Stimulated activated CD8-positive, alpha-beta memory T cell treated with anti-CD3 and anti-CD28 coated beads, Interleukin-2, amount 100 ng/mL, for 48 hours (primary cell): ENCODE measurements at places on chromosomes 5 and 9.

GRCh38 chr5:131406076-131406475, 142.2 kb downstream of the CDC42SE2 start:
- no peak for DNase-seq

GRCh38 chr5:180640611-180640860, 8.9 kb downstream of the FLT4 start:
- no peak for DNase-seq

DNA sequence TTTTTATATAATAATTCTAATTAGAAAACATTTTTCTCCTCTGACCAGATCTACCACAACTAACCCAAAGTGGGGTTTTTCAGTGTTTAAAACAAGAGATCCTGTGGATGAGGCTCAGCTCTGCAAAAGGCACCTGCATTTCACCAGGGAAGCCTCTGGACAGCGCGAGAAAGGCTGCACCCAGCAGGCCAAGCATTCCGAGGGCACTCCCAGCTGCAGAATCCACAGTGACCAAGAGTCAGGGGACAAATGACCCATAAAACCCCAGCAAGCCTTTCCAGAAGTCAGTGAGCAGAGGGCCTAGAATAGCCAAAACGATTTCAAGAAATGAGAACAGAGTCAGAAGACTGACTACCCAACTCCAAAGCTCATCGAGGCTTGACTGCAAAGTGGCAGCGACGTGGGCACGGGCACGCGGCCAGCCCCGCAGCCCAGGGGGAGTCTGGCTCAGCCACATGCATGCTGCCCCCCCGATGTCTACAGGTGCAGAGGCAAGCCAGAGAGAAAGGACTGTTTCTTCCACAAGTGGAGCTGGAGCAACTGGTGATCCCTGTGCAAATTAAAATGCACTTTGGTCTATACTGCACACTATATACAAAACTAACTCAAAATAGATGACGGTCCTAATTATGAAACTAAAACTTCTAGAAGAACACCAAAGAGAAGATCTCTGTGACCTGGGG, 26.2 kb downstream of the TPPP start:
- no peak for DNase-seq

GRCh38 chr9:73065439-73065838, 86.2 kb upstream of the ANXA1 start:
- no peak for DNase-seq

DNA sequence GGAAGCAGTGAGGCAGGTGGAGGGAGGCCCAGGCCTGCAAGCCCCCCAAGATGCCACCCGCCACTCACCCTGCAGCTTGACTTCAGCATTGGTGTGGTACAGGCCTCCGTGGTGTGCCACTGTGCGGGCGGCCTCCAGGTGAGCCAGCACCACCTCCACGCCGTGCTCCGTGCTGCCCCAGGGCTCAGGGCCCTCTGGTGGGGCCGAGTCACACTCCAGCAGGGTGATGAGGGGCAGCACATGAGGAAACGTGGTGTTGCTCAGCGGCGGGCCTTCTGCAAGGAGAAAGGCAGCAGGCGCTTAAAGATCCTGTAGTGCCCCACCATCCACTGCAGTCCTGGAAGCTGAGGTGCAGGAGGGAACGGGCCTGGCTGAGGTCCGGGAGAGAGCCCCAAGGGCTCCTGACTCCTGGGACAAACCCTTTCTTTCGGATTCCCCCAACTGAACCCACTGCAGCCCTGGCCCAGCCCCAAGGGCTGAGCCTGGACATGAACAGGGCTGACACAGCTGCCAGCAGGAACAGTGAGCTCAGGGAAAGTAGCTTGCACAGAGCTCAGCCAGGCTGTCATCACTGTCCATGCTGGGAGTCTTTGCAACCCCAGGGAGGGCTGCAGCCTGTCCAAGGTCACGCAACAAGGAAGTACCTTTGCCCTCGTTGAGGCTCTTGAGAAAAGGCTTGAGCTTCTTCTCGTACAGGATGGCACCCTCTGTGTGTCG, 4.7 kb upstream of the TOR2A start:
- DNase-seq, result no peak

DNA sequence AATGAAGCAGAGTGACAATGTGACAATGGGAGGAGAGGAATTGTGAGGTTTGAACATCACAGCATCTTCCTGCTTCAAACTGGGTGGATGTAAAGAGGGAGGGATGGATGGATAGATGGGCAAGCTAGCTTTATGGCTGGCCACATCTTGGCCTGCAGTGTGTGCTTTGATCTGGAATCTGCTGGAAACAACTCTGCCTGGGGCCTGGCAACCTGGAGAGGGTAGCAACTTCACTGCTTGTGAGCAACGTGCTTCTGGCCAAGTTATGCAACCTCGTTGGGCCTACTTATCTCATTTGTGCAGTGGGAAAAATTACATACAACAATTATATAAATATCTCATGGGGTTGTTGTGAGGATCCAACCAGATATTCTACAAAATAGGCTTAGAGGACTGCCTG, 5.3 kb downstream of the IL9 start:
- no peak for DNase-seq

DNA sequence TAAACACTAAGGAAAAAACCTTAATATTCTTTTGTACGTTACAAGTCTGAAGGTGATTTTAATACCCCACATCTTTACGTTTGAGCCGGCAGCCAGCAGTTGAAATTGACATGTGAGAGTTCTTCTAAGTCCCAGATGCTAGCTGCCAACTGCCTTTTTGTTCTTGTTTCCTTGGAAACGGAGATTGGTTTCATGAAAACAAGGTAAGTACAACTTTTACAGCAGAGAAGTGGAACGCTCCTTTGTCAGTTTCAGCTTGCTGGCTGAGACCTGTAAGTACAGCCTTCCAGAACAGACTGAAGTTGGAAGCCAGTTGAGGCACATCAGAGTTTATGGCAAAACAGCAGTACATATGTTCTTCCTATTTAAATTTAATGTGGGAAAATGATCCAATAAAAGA, 1018.4 kb upstream of the ARRDC3 start:
- DNase-seq, result no peak

DNA sequence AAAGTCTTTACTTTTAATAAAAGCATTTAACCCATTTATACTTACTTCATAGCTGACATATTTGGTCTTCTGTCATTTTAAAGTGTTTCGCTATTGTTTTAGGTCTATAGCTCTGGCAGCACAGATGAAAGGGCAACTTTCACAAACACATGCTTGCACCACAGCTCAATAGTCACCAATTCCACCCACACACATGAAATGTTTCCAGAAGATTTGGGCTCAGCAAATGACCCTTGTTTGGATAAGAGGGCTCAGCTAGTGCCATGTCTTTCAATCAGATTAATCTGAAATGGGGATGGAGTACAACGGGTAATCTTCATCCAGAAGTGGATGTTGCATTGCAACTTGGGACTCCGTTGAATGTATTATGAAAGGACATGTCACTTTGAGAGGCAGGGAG, 176.0 kb downstream of the FGF18 start:
- DNase-seq, result no peak
